ENCODE measurements at places on chromosomes 7 and 10.

DNA sequence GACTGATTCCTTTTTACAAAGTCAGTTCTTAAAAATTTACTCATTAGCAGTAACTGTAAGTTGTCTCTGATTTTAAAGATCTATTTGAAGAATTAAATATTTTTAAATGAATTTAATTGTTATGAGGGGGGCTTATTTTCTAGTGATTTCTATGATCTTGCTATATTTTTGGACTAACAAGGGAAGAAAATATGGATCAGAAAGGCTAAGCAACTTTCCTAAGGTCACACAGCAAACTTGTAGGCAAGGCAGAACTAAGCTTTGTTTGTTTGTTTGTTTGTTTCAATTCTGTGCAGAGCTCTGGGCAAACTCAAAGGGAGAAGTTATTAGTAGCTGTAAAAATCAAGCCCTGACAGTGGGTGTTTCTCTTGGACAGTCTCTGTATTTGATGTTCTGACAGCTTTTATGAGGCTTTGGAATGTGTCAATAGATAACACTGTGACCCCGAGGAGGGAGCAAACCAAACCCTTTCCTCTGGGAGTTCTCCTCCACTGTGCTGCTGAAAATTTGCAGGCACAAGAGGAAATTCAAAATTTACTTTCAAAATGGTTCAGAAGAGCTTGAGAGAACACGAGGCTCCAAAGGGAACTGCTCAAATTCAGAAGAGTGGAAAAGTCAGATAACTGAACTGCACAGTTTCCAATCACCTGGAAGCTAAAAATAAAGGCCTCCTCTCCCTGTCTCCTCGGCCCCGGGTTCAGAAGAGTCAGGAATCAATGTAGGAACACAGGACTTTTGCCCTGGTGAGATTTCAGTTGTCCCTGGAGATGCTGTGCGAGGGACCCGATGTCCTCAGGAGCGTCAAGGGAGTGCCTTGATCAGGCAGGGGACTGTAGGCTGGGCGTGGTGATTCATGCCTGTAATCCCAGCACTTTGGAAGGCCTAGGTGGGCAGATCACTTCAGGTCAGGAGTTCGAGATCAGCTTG is 325.7 kb downstream of the GATA3 start:
- DNase-seq: no peak

GRCh38 chr7:128661446-128661845 is 10.6 kb upstream of the GARIN1A start:
- DNase-seq: no peak

DNA sequence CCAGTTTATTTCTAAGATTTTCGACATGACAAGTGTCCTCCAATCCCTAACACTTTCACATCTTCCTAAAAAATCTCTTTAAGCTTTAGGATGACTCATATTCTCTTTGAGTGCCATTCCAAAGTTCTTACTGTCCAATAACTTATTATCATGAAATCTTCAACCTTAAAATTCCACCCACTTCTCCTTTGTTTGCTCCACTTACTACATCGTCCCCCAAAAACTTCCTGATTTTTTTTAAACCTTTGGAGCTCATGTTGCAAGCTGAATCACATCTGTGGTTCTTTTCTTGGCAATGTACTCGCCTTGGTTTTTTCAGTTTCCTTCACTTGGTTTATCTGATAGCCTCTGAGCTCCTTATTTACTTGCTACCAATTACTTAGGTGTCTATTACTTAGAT is 39.2 kb upstream of the JCAD start:
- no peak for DNase-seq

- no peak for DNase-seq
Measured at GRCh38 chr10:33094263-33095051, 136.4 kb upstream of the ITGB1 start.

- DNase-seq: no peak
Measured at GRCh38 chr7:25756601-25757000, 395.4 kb upstream of the NFE2L3 start.

DNA sequence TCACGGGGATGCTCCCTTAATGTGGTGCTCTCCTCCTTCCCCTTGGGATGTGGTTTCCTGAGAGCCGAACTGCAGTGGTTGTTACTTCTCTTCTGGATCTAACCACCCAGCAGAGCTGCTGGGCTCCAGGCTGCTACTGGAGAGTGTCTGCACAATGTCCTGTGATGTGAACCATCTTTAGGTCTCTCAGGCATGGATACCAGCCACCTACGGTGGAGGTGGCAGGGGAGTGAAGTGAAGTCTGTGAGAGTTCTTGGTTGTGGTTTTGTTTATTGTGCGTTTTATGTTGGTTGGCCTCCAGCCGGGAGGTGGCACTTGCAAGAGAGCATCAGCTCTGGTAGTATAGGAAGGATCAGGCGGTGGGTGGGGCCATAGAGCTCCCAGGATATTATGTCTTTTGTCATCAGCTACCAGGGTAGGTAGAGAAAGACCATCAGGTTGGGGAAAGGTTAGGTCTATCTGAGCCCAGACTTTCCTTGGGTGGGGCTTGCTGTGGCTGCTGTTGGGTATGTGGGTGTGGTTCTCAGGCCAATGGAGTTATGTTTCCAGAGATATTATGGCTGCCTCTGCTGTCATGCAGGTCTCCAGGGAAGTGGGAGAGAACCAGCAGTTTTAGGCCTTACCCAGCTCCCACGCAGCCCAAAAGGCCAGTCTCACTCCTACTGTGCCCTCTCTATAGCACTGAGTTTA is 87.9 kb downstream of the KIF20B start:
- peak; percentile 45 for DNase-seq

GRCh38 chr7:43679210-43680068 is 49.9 kb downstream of the COA1 start:
- DNase-seq: no peak

GRCh38 chr7:142812437-142813215 is 41.9 kb downstream of the PRSS2 start:
- peak; percentile 94 for DNase-seq

- DNase-seq: no peak
Measured at GRCh38 chr7:102095321-102096011, 191.2 kb upstream of the SH2B2 start.

DNA sequence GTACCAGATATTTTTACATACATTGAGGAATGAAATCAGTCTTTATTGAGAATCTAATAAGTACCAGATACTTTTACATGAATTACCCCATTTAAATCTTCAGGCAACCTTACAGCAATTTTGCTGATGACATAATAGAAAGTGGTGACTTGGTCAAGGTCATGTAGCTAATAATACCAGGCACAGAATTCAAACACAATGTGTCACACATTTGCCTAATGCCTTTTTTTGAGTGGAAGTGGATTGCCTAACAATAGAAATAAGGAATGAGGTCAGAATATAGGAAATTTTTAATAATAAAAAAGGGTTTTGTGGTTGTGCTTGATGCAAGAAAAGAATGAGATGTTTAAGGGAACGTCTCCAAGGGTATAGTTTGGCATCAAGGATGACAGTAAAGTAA is 466.6 kb upstream of the IGFBP3 start:
- DNase-seq: no peak

DNA sequence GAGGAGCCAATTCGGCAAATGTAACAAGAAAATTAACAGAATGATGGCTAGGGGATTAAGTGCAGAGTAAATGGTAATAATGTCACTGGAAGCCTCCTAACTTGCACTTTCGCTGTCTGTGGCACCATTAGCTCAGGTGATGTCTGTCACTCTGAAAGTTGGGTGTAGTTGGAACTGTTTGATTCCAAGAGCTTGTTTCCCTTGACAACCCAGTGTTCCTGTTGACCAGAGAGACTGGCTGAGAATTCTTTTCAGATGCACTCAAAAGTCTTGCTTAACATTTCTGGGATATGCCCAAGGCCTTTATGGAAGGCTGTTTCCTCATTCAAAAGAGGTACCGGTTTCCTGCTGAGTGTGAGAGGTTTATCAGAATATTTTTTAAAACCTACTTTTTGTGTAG is 49.6 kb downstream of the PLPP4 start:
- DNase-seq: no peak

DNA sequence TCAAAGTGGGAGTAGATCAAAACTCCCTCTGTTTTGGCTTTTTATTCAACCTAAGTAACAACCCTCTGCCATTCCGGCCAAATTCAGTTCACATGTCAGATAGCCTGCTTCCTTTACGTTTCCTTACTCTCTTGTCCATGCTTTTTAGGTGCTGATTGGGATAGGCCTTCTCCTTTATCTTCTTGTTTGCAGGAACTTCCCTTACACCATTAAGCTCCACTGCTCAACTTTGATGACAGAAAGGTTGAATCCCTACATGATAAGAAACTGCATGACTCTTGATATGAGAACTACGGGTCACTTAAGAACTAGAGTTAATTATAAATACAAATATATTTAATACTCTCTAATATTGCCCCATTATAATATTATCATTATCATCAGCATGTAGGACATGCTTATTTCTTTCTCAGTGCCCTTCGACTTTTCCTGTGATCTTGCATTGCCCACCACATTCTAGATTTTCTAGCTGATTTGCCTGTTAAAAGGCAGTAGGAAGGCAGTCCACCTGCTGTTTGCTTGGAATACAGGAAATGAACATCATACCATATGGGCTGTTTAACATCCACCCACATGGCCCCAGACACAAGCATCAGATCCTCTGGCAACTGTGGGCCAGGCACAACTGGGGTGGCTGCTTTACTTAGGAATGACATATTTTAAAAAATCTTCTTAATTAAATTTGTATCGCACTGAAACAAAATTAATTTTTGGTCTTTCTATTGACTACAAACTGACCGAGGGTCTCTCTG is 59.7 kb upstream of the CCDC6 start:
- DNase-seq: peak; percentile 9

- DNase-seq: no peak
Measured at GRCh38 chr7:44964831-44965440, 13.9 kb downstream of the MYO1G start.

DNA sequence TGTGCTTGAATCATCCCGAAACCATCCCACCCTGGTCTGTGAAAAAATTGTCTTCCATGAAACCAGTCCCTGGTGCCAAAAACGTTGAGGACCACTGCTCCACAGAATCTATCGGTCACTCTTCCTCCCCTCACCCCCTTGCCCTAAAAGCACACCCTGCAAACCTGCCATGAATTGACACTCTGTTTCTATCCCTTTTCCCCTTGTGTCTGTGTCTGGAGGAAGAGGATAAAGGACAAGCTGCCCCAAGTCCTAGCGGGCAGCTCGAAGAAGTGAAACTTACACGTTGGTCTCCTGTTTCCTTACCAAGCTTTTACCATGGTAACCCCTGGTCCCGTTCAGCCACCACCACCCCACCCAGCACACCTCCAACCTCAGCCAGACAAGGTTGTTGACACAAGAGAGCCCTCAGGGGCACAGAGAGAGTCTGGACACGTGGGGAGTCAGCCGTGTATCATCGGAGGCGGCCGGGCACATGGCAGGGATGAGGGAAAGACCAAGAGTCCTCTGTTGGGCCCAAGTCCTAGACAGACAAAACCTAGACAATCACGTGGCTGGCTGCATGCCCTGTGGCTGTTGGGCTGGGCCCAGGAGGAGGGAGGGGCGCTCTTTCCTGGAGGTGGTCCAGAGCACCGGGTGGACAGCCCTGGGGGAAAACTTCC is 784 bp upstream of the SERPINE1 start:
- DNase-seq: peak; percentile 74

- DNase-seq: no peak
Measured at GRCh38 chr10:34721208-34721840, 93.8 kb downstream of the PARD3 start.

- no peak for DNase-seq
Measured at GRCh38 chr10:70729763-70730357, 55.3 kb downstream of the TBATA start.

- no peak for DNase-seq
Measured at GRCh38 chr7:93475811-93476210, 98.7 kb downstream of the CALCR start.

DNA sequence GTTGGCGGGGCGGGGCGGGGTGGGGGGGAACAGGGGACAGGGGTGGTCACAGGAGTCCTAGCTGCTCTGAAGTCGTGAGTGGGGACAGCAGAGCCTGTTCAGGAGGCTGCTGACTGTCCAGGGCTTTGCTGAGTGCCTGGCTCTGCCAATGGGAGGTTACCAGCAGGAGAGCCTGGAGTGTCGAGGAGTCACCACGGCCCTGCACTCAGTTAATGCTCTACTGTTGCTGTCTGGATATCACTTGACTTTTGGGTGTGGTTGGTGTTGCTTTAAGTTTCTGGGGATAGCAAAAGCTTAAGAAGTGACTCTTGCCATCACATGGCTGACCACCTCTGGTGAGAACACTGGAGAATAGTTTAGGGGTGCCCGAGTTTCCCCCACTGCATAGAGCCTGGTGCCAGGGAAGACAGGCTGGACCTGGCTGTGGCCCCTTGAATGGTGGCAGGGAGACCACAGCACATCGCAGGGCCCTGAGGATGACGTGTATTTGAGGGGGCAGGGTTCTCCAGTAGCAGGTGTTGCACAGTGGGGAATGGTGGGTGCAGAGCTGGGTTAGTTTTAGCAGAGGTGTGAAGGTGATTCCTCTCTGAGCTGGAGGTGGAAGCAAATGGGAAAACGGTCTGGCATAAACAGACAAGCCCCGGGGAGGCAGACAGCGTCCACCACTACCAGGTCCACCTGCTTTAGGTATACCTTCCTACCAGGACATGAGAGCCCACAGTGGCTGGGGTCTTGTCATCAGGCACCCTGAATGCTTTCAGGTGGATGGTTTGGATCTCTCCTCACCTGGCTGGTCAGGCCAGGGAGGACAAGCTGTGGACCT is 54.2 kb upstream of the CAMK2B start:
- DNase-seq: peak; percentile 58

DNA sequence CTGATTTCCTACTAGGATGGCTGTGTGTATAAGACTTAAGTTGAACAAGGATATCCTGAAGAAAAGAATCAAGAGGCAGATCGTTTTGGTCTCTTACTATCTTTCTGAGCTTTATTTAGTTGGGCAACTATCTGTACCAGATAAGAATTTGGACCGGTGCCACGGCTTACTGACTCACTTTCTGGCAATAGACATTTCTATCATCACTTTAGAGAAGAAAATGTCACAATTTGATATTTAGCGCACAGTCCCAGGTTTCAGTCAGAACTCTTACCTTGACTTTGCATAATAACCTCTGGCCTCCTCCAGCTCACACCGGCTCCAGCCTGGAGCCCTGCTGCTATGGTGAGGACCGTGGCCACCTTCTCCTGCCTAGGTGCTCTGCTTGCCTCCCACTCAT is 218.2 kb upstream of the MDFIC start:
- DNase-seq: peak; percentile 10

DNA sequence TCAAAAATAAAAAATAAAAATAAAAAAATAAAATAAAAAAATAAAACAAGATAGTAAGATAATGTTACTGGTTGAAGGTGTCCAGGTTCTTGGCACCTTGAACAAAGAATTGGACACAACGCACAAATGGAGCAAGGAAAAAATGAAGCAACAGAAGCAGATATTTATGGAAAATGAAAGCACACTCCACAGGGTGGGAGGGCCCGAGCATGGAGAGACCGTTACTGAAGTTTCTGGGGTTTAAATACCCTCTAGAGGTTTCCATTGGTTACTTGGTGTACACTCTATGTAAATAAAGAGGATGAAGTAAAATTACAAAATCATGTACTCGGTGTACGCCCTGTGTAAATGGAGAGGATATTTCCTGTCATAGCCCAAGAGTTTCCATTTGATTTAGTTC is 15.7 kb upstream of the PFKP start:
- DNase-seq: no peak
